ENCODE measurements at places on chromosomes 7 and 10.

GRCh38 chr10:76935941-76936613 is 701.5 kb downstream of the KCNMA1 start:
- DNase-seq: no peak

GRCh38 chr7:109696723-109697122 is 1127.0 kb downstream of the DNAJB9 start:
- no peak for DNase-seq

- DNase-seq: no peak
Measured at GRCh38 chr7:139753693-139754111, 24.1 kb downstream of the HIPK2 start.

- DNase-seq: no peak
Measured at GRCh38 chr10:90304533-90304932, 553.3 kb downstream of the HTR7 start.

GRCh38 chr7:35553519-35553918 is 141.4 kb downstream of the HERPUD2 start:
- DNase-seq: no peak

- DNase-seq: no peak
Measured at GRCh38 chr7:156397249-156397648, 243.3 kb upstream of the RNF32 start.

- no peak for DNase-seq
Measured at GRCh38 chr7:76513817-76514799, 3.8 kb downstream of the UPK3B start.

- DNase-seq: no peak
Measured at GRCh38 chr10:89651205-89651915, 6.3 kb upstream of the PANK1 start.

GRCh38 chr7:139119486-139119849 is 9.9 kb upstream of the ZC3HAV1 start:
- no peak for DNase-seq

GRCh38 chr10:49585387-49585786 is 24.7 kb upstream of the SLC18A3 start:
- no peak for DNase-seq

DNA sequence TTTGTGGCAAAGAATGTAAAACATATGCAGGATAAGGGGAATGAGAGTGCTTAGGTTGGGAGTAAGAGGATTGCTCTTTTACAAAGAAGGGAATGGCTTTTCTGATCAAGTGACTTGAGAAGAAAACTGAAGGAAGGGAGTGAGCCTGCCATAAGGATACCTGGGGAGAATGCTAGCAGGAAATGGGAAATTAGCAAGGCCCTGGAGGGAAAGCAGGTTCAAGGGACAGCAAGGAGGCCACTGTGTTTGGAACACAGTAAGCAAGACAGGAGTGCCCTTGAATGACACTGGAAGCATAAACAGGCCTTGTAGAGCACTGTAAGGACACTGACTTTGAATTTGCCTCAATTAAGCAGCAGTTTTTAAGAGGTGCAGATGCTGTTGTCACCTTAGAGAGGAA is 1069.9 kb downstream of the DNAJB9 start:
- no peak for DNase-seq

DNA sequence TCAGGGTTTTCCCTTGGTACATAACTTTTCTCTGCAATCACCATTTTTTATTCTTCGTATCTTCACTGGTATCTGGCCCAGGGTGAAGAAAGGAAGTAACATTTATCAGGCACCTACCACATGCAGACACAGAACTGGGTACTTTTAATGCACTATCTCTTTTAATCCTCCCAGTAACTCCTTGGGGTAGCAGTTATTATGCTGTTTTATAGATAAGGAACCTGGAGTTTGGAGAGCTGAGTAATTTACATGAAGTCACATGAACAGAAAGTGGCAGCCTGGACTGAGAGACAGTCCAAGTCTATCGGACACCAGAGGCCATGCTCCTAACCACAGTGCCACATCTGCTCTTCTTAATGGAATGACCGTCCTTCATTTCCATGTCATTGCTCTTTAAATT is 117.1 kb upstream of the PODXL start:
- no peak for DNase-seq

Measured in T-helper 17 cell (primary cell).